ENCODE measurements at places on chromosomes 4 and X.

GRCh38 chrX:24396236-24396930 is 35.9 kb downstream of the SUPT20HL1 start:
- DNase-seq: peak; percentile 47

DNA sequence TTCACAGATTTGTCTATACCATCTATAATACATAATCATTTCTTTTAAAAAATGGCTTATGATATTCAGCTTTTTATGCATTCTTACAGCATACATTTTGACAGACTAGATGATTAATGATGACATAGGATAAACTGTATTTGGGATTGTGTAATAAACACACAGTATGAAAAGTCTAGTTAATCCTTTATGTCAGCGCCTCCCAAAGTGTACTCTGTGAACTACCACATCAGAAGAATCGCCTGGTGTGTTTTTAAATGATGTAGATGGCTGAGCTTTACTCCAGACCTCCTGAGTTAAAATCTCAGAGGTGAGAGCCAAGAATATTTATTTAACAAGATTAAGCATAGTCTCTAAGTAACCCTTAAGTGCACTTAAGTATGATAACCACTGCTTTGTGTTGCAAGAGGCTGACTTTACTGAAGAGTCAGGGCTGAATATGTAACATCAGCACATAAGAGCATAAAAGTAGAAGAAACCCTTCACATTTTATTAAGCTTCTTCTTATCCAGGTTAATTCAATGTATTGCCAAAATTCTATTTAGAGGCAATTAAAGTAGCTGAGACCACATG is 104.2 kb downstream of the ANK2 start:
- DNase-seq: peak; percentile 33

DNA sequence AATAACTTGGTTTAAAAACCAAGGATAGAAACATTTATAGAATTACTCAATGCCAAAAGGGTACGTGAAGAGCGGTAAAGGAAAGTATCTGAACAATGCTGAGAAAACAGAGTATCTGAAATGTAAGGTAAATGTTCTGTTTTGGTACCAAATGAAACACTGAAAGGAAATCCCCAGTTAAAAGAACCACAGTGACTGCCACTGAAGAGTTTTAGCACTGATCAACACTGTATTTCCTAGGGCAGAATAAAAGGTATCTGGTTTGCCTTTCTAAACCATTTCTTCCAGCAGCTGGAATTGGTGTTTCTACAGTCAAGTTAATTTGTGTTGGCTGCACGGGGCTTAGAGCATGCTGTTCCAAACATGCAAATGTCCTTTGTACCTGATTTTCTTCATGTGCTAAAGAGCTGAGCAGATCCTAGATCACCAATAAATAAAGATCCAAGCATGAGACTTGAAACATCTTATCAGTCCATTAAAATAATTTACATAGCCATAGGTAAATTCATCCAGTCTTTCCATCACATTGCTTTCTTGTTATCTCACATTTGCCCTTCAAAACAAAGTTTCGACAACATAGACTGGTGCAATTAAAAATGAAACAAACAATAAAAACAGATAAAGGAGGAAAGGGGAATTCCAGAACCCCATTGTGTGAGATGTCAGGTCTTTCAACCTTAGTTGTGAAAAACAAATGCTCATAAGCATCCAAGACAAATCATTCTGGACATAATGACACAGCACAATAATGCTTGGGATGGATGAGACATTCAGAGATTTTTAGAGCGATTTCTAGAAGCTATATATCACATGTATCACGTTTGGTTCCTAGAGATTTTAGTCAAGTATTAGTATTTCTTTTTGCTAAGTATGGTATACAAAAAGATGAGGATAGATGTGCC is 38.6 kb downstream of the MFAP3L start:
- DNase-seq: peak; percentile 21

DNA sequence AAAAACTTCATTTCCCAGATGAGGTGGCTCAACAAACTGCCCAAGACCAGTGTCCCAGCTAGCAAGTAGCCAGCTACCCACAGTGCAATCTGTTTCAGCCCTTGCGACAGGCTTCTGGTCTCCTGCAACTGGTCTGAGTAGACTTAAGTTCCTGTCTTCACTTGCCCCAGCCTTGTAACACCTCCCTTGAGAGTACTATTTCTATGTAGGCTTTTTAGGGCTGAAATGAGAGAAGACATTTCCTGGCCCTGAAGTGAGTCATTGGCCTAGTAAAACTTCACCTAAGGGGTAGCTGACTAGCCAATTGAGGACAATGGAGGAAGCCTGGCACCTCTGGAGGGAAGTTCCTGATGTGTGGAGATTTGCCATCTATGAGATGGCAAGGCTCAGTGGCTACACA is 80.1 kb upstream of the STIM2 start:
- peak; percentile 61 for DNase-seq

DNA sequence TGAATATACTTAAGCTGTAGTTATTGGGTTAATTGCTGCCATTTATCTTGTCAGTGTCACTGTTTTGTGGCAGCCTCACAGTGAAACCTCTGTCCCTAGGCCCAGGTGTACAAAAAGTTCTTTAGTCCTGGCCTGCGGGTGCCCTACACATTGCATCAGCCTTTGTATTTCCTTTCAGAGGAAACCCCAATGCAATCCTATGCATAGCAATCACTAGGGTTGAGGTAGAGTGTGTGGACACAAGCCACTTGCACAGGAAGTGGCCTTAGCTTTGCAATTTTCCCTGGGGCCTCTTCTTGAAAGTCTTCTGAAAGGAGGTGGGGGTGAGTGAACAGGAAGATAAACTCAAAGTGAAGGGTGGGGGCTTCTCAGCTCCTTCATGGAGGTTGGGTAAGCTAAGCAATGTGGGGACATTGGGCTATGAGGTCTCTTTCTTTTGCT is 27.8 kb downstream of the VSIG4 start:
- DNase-seq: no peak

- DNase-seq: no peak
These were observed 78.7 kb downstream of the CAPN6 start for GRCh38 chrX:111191598-111191997.

DNA sequence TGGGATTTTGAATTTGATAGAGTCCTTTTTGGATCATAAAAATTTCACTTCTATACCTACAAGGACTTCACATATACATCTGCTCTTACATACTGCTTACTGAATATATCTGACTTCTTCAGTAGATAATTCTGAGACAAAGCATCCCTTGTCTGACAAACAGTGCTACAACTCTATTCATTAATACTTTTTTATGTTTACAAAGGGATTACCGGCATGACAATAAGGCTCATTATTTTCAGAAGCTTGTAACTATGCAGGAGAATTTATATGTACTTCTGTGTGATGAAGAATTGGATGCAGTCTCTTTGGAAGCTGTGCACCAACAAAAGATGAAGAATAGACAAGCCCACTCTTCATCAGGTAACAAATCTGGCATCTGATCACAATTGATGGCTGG is 1070.3 kb downstream of the STIM2 start:
- DNase-seq: no peak

- DNase-seq: no peak
These were observed 263.2 kb upstream of the ITM2A start for GRCh38 chrX:79630033-79631009.

- no peak for DNase-seq
These were observed 26.1 kb upstream of the ARSD start for GRCh38 chrX:2955281-2955680.

DNA sequence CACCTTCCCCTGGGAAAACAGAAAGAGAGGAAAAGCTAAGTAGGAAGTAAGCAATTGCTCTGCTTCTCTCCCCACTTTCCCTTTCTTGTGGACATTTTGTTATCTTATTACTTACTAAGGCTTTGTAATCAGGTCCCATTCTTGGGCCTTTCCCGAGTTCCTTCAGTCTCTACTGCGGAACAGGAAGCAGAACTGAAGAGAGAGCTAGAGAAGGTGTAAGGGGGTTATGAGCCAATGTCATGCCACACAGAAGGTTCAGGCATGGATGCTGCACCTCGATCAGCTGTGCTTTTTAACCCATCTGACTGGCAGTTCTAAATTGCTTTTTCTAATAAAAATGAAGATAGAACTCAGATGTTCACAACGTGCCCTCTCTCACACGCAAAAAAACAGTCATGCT is 83.6 kb downstream of the MID1 start:
- no peak for DNase-seq

DNA sequence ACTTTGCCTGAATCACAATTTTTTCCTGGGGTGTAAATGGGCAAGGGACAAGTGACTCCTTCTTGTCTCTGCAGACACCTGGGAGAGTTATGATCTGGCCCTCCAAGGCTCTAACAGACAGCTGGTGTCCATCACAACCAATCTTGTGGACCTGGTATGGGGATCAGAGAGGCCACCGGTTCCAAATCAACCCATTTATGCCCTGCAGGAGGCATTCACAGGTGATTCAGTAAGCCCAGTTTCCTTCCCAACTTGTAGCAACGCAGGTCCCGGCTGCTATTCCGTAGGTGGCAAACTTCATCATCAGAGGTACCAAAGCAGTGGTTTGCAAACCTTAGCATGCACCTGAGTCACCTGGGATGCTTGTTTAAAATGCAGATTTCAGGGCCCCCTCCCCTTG is 8.8 kb downstream of the XPNPEP2 start:
- no peak for DNase-seq

DNA sequence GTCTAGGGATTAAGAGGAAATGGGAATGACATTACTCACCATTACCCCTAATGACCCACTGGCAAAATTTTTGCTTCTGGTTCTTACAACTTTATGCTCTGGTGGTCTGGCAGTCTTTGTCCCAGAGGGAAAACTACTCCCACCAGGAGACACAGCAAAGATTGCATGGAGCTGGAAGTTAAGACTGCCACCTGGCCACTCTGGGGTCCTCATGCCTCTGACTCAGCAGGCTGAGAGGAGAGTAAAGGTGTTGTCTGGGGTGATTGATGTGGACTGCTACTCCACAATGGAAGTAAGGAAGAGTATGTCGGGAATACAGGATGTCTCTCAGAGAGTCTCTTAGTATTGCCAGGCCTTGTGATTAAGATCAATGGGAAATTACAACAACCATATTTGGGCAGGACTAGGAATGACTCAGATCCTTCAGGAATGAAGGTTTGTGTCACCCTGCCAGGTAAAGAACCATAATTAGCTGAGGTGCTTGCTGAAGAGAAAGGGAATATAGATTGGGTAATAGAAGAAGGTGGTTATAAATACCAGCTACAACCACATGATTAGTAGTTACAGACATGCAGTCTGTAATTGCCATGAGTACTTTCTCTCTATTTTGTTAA is 215.5 kb downstream of the GPAT3 start:
- no peak for DNase-seq

DNA sequence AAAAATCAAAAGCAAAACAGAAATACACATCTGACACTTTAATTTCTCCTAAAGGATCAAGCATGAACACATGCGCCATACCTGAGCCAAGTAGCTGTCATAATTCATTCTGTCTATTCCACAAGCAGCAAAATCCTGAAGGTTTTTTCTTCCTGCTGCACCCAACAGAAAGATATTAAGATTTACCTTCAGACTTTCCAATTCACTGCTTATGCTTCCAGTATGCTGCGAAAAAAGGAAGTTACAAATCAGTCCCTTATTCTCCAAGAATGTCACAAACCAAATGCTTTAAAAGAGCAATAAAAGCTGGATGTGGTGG is 29.2 kb upstream of the FGFBP2 start:
- no peak for DNase-seq

DNA sequence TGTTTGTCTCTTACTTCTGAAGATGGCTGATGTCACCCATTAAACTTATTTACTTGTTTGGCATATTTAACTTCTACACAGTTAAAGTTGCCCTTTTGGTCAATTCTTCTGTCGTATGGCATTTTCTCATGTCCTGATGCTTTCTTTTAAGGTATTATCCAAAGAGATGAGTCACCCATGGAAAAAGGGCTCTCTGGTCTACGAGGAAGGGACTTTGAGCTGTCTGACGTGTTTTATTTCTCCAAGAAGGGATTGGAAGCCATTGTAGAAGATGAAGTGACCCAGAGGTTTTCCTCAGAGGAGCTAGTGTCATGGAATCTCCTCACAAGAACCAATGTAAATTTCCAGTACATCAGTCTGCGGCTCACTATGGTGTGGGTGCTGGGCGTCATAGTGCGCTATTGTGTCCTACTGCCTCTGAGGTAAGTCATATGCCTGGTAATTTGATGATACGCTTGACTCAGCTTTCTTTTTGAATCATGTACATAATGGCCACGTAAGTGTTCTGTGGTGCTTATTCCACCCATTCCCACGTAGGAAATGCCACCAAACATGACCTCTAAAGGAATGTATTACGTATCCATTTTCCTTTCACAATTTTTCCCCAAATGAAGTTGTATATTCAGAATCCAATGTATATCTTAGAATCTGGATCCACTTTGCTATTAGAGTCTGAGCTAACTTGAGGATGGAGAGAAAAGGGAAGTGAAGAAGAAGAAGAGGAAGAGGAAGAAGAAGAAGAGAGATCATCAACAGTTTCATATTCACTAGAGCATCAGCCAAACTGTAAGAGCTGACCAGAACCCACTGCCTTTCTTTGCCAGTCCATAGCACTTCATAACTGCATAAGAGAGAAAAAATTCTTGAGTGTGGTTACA is 45.7 kb downstream of the GPAT3 start:
- DNase-seq: no peak

DNA sequence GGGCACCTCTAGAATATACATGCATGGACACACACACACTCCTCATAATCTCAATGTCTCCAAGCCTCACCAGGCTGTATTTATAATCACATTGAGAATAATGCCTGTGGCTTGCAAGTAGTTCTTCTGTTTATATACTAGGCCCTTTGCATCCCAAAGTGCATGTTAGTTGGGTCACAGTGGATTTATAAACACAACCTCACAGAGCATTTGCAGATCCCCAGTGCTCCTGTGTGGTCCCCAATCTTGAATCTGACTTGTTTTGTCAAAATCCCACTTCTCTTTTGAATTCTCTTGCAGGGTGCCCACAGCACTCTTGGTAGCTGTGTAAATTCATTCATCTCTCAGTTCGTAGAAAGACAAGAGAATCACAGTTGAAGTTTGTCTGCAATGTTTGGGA is 49.6 kb upstream of the PROM1 start:
- DNase-seq: no peak

GRCh38 chr4:102543030-102543928 is 42.1 kb downstream of the NFKB1 start:
- no peak for DNase-seq

DNA sequence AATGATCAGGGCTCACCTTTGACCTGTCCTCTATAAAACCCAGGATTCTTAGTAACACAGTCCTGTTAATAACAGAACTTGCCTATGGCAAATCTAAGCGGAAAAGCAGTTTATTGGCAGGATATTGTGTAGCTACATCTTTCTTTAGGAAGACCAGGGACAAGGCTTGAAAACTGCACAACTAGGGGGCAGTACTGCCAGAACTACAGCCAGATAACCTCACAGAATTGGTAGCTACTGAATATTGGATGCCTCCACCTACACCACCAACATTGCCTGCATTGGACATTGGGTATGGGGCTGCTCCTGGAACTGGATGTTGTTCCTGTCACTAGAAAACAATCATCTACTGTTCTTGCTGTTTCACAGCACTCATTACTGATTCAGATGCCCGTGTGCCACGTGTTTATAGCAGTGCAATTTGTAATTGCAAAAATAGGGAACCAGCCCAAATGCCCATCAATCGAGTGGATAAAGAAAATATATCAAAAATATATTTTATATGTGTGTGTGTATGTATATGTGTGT is 47.4 kb downstream of the REPS2 start:
- DNase-seq: no peak
